ENCODE measurements at places on chromosomes 3 and 15. TPM values are rescaled to one million over a fixed set of nuclear protein-coding genes. Genes with fewer than 3 reads are reported as not detected.

DNA sequence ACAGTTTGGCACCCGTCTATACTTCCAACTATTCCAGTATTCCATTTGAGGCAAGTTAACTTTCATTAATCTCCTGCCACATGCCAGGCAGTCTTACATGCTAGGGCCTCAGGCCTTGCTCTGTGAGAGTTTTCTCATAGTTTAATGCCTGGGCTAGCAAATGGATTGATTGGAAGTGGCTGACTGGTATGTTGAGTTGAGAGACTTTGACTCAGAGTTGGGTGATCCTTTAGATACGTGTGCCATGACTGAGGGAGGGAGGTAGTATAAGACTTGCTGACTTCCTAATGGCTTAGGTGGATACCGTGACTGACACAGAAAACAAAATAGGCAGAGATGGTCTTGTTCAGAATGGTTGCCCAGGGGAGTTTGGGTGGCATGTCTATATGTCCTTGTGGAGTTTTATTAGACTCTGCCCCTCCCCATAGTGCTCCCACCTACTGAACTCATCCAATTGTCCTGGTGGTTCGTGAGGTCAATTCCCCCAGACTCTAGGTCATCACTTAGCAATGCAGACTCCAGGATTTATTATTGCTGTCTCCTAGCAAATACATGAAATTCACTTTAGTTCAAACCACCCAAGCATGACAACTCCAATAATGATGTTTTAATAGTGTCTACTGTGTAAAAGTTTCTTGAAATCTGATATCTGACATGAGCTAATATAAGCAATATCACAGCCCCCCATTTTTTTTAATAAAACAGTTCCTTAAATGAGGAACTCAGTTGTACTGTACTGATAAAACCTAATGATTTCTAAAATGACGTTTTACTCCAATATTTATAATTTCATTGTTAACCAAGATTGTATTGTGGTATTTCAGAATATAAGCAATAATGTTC, 413.9 kb upstream of the MDFIC2 start:
- no peaks in the 10 kb centered on the region for H3K27me3 ChIP-seq
- no peaks in the 10 kb centered on the region for H3K4me1 ChIP-seq
- no peak for DNase-seq
- H3K4me3 ChIP-seq: no peak overlapping the region
- H3K27ac ChIP-seq: no peak overlapping the region
- H3K36me3 ChIP-seq: no peaks in the 10 kb centered on the region

DNA sequence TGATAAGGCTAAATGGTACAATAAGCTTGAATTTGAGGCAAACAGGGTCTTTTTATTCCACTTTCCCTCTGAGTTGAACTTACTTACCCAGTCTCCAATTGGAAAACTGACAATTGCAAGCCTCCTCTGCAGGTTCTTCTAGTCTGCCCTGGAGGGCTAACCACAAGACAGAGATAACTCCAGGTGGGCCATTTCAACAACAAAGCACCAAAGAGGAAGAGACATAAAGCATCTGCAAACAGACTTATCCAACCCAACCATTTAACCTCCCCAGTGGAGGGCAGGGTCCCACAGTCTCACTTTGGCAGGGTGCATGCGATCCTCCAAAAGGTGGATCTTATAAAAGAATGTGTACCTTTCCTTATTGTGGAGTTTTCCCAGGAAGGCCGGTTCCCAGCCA, 525.8 kb downstream of the DIPK2A start:
- H3K36me3 ChIP-seq: no peaks in the 10 kb centered on the region
- no peaks in the 10 kb centered on the region for H3K4me1 ChIP-seq
- H3K27ac ChIP-seq: no peak overlapping the region
- H3K27me3 ChIP-seq: no peaks in the 10 kb centered on the region

- peaks cover 6% of the 10 kb centered on the region for H3K4me1 ChIP-seq
- no peak overlapping the region for H3K4me3 ChIP-seq
- no peaks in the 10 kb centered on the region for H3K36me3 ChIP-seq
- no peak for DNase-seq
- no peaks in the 10 kb centered on the region for H3K27me3 ChIP-seq
Observed at GRCh38 chr3:132247211-132247610, 70.0 kb upstream of the ACP3 start.

DNA sequence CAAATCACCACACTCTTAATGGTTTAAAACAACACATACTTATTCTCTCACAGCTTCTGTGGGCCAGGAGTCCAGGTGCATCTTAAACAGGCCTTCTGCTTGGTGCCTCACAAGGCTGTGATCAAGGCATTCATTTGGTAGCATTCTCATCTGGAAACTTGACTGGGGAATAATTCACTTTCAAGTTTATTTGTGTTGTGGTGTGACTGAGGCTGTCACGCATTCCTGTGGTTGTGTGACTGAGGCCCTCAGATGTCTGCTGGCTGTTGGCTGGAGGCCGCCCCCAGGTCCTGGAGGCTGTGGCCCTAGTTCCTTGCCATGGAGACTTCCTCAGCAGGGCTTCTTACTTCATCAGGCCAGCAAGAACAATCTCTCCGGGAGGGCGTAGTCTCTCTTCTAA, 16.9 kb upstream of the FAM3D start:
- no peaks in the 10 kb centered on the region for H3K36me3 ChIP-seq
- H3K4me1 ChIP-seq: peaks cover 10% of the 10 kb centered on the region
- H3K27me3 ChIP-seq: no peaks in the 10 kb centered on the region
- no peak overlapping the region for H3K4me3 ChIP-seq
- no peak overlapping the region for H3K27ac ChIP-seq

- H3K36me3 ChIP-seq: no peaks in the 10 kb centered on the region
- no peak overlapping the region for H3K27ac ChIP-seq
- H3K27me3 ChIP-seq: no peaks in the 10 kb centered on the region
Observed at GRCh38 chr15:39680868-39681267, 100.0 kb downstream of the THBS1 start.

Gene KLF15
- 40.4 TPM for total RNA-seq

Gene GPR87
- 0.30 TPM for total RNA-seq

Gene KLHL6
- total RNA-seq: 15.2 TPM
